CD4-positive, alpha-beta T cell treated with Interleukin-4 for 4 hours (primary cell): ENCODE measurements at places on chromosomes 11 and 22.

DNA sequence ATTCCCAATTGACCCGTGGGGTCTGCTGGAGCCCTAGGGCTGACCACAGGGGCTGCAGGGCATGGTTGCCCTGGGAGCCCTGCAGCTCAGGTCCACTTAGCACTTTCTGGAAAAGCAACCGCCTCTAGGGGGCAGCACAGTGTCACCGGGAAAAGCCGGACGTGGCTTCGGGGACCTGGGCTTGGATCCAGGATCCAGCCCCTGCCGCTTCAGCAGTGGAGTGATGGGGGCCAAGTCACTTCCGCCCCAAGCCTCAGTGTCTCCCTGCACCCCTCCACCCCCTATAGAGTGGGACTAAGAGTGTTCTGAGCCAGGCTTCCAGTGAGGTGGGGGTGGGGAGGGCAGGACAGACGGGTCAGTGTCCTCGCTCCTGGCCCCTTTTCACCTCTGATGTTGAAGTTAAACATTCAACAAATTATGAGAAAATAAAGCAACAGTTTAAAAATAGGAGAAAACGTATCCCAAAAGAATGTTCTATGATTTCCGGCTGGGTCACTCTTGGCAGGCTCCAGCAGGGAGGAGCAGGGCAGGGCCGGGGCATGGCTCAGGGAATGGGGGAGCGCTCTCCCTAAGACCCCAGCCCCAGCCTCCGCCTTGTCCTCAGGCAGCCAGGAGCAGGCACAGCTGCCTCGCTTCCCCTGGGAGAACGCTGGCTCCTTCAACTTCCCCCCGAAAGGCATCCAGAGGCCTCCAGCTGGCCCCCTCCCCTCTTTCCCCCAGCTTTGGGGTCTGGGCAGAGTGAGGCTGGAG lies 96.5 kb upstream of the FGF3 start:
- peak; percentile 13 for DNase-seq

DNA sequence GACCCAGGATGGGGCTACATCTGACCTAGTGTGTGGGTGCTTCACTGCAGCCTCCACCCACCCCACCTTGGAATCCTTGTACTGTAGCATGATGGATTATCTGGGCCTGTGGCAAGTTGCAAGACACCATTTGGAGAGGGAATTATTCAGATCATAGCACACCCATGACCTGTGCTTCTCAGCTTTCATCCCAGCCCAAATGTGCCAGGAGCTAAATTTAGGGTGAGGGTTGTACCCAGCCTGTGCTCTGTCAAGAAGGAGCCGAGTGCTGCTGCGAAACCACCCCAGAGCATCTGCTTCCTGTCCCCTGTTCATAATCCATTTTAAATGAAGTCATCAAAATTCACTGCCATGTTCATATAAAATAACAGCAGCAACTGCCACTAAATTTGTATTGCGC lies 394.5 kb downstream of the SHANK2 start:
- DNase-seq = no peak

DNA sequence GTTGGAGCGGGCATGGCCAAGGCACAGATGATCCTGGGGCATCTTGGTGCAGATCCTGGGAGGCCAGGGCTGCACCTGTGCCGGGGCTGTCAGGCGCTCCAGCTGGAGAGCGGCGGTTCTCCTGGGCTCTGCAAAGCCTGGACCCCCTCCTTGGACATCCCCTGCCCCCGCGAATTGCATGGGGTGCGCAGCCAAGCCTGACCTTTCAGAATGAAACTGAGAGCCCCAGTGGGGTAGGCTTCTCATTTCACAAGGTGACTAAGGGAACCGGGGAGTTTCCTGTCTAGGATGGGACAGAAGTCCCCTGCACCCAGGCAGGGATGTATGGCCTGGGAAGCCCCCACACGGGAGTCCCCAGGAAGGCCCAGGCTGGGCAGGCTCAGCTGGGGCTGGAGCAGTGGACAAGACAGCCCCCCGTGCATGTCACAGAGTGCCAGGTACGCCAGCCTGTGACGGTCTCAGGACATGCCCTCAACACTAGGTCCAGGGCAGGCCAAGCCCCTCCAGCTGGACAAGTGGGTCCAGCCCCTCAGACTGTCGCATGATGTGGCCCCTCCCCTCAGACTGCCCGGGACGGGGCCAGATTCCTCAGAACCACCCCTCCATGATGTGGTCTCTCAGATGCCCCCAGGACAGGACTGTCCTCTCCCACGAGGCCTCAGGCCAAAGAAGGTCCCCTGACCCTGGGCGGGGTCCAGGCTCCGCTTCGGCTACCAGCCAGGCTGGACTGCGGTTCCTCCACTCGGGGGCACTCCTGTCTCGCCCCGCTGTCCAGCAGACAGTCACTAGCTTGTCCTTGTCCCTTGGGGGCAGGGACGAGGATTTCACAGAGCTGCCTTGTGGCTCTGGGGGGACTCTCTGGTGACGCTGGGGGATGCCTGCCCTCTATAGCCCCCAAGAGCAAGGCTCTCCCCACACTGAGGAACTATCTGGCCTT lies 2.3 kb downstream of the LSP1 start:
- DNase-seq = peak; percentile 19

- peak; percentile 44 for DNase-seq
These were observed 22.1 kb upstream of the IGLL5 start for GRCh38 chr22:22865311-22866072.

DNA sequence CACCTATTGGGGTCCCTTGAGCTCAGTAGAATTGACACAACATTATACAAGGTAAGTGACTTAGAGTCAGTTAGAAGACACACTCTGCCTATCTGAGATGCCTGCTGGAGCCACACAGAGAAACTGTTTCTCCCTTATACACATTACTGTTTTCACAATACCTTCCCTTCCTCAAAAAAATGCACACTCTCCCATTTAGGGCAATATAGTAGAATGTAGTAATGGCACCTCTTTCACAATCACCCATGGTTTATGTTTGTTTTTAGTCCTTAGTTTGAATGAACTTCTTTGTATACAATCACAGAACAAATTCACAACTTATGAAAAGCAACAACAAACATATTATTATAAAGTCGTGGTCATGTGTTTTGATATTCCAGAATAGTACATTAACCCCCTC lies 14.3 kb downstream of the OR52H1 start:
- no peak for DNase-seq

GRCh38 chr11:44766112-44766971 lies 39.6 kb downstream of the TSPAN18 start:
- no peak for DNase-seq

DNA sequence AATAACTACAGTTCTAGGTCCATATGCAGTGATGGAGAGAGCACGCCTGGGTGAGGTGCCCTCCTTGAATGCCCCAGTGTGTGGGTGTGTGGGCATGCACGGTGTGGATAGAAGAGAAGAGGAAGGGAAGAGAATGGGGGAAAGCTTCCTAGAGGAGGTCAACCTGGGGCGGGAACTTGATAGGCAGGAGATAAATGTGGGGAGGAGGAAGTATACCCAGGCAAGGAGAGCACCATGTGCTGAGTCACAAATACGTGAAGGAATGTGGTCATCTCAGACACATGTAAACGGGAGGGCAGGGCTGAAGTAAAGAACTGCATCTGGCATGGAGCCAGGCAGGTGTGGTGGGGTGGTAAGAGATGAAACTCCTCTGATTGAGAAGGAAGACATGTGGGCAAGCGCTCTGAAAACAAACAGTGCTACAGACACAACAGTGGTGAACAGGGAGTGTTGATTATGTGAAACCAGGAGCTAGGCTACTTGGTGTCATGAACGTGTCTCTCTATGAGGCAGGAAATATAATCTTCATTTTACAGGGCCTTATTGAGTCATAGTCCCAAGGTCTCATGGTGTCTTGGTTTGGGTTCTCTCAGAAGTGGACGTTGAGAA lies 61.5 kb upstream of the EED start:
- peak; percentile 60 for DNase-seq

GRCh38 chr11:19547044-19547443 lies 165.6 kb upstream of the NAV2 start:
- no peak for DNase-seq

- DNase-seq = peak; percentile 8
These were observed 639 bp downstream of the INCENP start for GRCh38 chr11:62124186-62125113.

- DNase-seq = no peak
These were observed 2.7 kb upstream of the GRAMD1B start for GRCh38 chr11:123427405-123427804.

DNA sequence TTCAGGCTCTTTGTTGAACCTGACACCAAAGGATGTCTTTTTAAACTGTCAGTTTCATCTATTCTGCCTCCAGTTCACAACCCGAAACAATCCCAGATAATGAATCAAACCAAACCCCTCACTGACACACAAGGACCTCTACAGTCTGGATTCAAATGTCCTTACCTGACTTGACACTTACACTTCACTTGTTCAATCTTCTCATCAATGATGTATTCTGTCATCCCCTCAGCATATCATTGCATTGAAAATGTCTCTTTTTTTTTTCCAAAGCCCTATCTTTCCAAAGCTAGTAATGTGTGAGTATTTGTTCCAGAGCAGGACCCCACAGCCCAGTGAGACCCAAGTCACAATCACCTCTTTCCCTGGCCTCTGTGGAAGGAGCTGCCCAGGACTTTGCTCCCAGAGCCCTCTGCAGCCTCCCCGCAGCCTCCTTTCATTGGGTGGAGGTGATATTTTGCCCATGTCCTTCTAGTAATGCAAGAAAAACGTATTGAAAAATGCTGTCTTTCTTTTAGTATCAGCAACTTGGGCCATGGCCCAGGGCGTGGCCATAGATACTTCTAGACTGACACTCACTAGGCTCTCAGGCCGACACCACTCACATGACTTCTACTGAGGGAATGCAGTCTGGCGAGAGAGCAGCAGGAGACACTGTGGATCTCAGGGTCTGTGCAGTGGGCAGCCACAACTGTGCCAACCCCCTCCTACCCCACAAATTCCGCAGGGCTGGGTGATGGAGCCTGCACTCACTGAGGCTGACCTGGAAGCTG lies 18.2 kb downstream of the RFPL3 start:
- DNase-seq = no peak

GRCh38 chr22:48662476-48663135 lies 1165.1 kb downstream of the BRD1 start:
- no peak for DNase-seq

- no peak for DNase-seq
These were observed 175.3 kb upstream of the SESN3 start for GRCh38 chr11:95406271-95406670.

DNA sequence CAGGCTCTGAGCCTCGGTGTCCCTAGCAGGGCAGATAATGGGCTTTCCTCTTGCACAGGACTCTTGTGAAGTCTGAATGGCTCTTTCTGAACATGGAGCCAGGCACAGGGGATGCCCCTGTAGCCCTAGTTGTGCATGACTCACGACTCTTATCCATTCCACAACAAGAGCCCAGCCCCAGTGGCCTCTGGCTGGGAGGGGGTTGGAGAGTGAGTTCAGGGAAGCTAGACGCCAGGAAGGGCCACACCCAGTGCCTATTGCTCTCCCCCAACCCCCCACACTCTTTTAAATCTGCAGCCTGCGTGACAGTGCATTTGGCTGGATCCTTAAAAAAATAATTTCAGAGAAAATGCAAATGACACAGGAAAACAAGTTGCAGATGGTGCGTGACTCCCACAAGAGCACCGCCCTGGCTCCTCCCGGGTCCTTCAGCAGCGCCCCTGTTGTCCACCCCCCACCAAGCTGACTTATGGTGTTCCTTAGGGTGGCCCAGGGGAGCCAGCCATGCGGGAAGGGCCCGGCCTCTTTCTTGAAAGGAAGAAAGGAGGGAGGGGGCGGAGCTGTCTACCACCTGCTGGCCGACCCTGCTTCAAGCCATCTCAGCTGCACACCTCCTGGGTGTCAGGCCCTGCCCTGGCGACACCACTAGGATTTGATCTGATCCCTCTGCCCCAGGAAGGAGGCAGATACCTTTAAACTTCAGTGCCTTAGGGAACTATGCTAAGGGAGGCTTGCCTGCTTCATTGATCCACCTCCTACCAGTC lies 74.7 kb downstream of the MN1 start:
- no peak for DNase-seq

GRCh38 chr11:119309411-119309810 lies 7.5 kb downstream of the MCAM start:
- no peak for DNase-seq

GRCh38 chr11:2963112-2963754 lies 28.9 kb downstream of the NAP1L4 start:
- no peak for DNase-seq

GRCh38 chr11:554428-555226 lies 5.9 kb downstream of the LMNTD2 start:
- peak; percentile 73 for DNase-seq

- DNase-seq = no peak
These were observed 24.2 kb upstream of the ANKK1 start for GRCh38 chr11:113363406-113363805.

DNA sequence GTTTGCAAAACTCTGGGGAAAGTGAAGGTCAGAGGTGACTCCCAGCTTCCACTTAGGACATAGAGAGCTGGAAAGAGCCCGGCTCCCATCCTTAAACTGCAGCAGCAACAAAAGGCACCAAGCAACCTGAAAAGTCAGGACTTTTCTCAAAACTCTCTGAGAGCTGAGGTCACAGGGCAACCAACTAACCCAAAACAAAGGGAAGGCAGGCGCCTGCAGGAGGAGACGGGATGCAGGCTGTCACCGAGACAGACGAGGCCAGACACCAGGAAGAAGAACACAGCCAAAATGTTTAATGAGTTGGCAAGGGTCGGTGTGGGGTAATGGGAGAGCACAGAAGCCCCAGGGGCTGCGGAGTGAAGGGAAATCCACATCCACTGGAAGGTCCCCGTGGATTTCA lies 19.9 kb downstream of the ASCL2 start:
- DNase-seq = no peak

GRCh38 chr11:36635066-36635862 lies 37.2 kb upstream of the RAG2 start:
- DNase-seq = no peak

- no peak for DNase-seq
These were observed 15.2 kb upstream of the LDHA start for GRCh38 chr11:18379201-18379600.

GRCh38 chr11:66892911-66893310 lies 36.0 kb downstream of the LRFN4 start:
- no peak for DNase-seq

DNA sequence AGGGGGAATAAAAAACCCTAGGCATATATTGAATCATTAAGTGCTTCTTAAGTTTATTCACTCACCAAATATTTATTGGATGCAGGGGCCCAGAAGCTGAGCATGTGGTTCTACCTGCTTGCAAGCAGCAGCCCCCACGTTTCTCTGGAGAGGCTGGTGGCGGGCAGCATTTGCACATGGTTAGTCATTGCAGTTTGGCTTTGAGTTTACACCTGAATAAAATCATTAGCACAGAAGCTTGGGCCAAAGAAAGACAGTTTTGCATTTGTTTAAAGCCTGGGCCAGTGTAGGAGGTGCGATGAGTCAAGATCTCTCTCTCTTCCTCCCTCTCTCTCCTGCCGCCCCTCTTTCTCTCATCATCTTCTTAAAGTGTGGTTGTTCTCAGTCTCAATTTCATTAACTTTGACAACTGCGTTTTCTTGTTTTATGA lies 72.6 kb downstream of the C22orf31 start:
- no peak for DNase-seq

GRCh38 chr22:32480238-32480637 lies 5.6 kb downstream of the FBXO7 start:
- DNase-seq = no peak

GRCh38 chr11:128157423-128158298 lies 429.7 kb downstream of the ETS1 start:
- DNase-seq = peak; percentile 78
